ENCODE measurements at places on chromosomes 7 and 10. TPM values are rescaled to one million over a fixed set of nuclear protein-coding genes. Genes with fewer than 3 reads are reported as not detected.

- H3K36me3 ChIP-seq: no peaks in the 10 kb centered on the region
- no peak overlapping the region for H3K4me3 ChIP-seq
- H3K4me1 ChIP-seq: no peaks in the 10 kb centered on the region
- H3K27ac ChIP-seq: no peak overlapping the region
These were observed 45.5 kb downstream of the CAMK2B start for GRCh38 chr7:44279731-44280505.

- DNase-seq: no peak
- H3K36me3 ChIP-seq: no peaks in the 10 kb centered on the region
- H3K4me3 ChIP-seq: no peak overlapping the region
- peaks cover 3% of the 10 kb centered on the region for H3K27me3 ChIP-seq
- peaks cover 16% of the 10 kb centered on the region for H3K4me1 ChIP-seq
These were observed 2.8 kb downstream of the INHBA start for GRCh38 chr7:41700044-41700471.

- no peaks in the 10 kb centered on the region for H3K27me3 ChIP-seq
- no peaks in the 10 kb centered on the region for H3K4me1 ChIP-seq
- H3K27ac ChIP-seq: no peak overlapping the region
- no peak for DNase-seq
- H3K4me3 ChIP-seq: no peak overlapping the region
- H3K36me3 ChIP-seq: no peaks in the 10 kb centered on the region
These were observed 67.2 kb downstream of the SKIDA1 start for GRCh38 chr10:21458126-21458871.

GRCh38 chr7:122736183-122736582, 33.5 kb upstream of the RNF148 start:
- H3K36me3 ChIP-seq: no peaks in the 10 kb centered on the region
- H3K27ac ChIP-seq: no peak overlapping the region
- no peak for DNase-seq

- no peaks in the 10 kb centered on the region for H3K36me3 ChIP-seq
- no peaks in the 10 kb centered on the region for H3K4me1 ChIP-seq
- no peaks in the 10 kb centered on the region for H3K27me3 ChIP-seq
- H3K4me3 ChIP-seq: no peak overlapping the region
- H3K27ac ChIP-seq: no peak overlapping the region
These were observed 25.7 kb upstream of the CDK14 start for GRCh38 chr7:90570373-90570959.

The KCND2 gene
- total RNA-seq: not detected
